ENCODE measurements at places on chromosomes 12 and 14. TPM values are rescaled to one million over a fixed set of nuclear protein-coding genes. Genes with fewer than 3 reads are reported as not detected.

OTX2 gene
- polyA plus RNA-seq, result not detected

IFNG gene
- not detected for polyA plus RNA-seq

TAS2R43 gene
- 0.61 TPM for polyA plus RNA-seq

RIN3 gene
- polyA plus RNA-seq, result 5.7 TPM

SERPINA10 gene
- polyA plus RNA-seq, result 0.10 TPM
